ENCODE measurements at places on chromosomes 5 and 9.

DNA sequence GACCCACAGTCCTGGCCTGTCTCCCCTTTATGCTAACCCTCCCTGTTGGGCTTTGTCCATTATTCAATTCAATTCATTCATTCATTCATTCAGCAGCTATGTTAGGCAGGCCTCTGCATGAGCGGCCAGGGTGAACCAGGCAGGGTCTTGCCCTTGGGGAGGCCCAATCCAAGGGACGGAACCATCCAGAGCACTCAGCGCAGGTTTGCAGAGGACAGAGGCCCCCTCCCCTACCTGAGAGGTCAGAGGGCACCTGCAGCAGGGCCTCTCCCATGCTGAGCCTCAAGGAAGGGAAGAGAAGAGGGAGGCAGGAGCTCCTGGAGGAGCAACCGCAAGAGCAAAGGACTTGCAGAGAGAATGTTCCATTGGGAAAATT lies 61.4 kb downstream of the C9orf50 start:
- no peak for DNase-seq

DNA sequence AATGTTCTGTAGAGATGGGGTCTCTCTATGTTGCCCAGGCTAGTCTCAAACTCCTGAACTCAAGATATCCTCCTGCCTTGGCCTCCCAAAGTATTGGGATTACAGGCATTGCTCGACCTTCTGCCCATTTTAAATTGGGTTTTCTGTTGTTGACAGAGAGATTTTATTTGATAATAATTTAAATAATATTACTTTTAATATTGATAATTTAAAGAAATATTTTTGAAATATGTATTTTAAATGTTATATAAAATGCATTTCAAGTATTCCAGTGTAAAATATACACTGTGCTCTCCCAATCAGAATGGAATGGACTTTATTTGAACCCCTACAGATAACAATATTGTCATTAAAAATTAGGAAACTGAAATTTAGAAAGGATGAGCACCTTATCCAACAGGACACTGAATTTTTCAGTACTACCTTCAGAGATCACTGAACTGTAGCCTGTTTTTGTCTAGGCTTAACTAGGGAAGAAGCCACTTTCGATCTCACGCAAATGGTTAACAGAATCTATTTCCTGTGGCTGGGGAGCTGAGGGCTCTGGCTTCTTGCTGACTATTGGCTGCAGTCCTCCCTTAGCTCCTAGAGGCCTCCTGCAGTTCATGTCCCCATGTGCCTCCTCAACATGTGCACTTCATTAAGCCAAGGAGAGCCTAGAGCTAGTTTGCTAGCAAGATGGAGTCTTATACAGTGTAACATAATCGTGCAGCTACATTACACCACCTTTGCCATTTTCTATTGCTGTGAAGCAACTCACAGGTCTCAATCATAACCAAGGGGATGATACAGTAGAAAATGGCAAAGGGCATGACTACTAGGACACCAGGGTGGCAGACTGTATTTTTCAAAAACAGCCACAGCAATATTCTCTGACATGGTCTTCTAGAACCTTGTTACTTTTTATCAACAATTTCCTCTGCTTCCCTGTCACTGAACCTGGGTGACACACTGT lies 150.0 kb downstream of the CDC42SE2 start:
- no peak for DNase-seq

DNA sequence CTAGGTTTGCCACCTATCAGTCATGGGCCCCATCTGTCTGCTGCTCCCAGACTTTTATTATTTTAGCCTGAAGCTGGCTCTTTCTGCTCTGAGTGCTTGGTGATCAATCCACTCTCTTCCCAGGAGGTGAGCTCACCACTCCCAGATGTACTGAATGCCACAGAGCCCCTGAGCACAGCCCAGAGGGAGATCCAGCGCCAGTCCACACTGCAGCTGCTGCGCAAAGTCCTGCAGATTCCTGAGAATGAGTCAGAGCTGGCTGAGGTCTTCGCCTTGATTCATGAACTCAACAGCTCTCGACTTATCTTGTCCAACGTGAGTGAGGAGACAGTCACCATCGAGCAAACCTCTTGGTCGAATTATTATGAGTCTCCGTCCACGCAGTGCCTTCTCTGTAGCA lies 36.0 kb downstream of the HMGXB3 start:
- no peak for DNase-seq

GRCh38 chr5:107893642-107894041 lies 222.9 kb upstream of the EFNA5 start:
- no peak for DNase-seq
